T-helper 22 cell (primary cell): ENCODE measurements at places on chromosomes 3 and 15.

DNA sequence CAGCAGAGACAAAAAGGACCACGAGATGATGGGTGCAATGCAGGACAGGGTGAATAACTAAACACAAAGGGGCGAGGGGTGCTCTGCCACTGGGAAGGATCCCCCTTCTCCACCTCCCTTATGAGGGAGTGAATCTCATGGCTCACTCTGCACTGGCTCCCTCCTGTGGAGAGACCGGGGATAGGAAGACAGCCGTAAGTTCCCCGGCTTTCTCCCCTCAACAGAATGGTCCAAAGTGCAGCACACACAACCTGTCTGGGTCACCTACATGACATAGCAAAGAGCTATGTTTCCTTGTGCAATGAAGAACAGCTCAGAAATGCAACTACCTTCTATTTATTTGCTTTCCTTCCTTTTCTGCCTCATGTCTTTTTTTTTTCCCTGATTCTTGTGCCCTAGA lies 7.8 kb upstream of the ACSBG1 start:
- no peak for DNase-seq

GRCh38 chr15:71422530-71423259 lies 307.4 kb downstream of the THSD4 start:
- DNase-seq: no peak

- no peak for DNase-seq
These were observed 54.0 kb upstream of the GADL1 start for GRCh38 chr3:30948426-30948825.

GRCh38 chr15:84608707-84609284 lies 8.0 kb downstream of the ZSCAN2 start:
- no peak for DNase-seq

GRCh38 chr3:136068708-136069107 lies 103.2 kb downstream of the PPP2R3A start:
- DNase-seq: no peak

GRCh38 chr15:58419803-58420524 lies 11.8 kb upstream of the LIPC start:
- no peak for DNase-seq

GRCh38 chr3:123406598-123406997 lies 42.3 kb downstream of the ADCY5 start:
- no peak for DNase-seq

GRCh38 chr15:97759363-97759762 lies 201.1 kb upstream of the ARRDC4 start:
- no peak for DNase-seq

DNA sequence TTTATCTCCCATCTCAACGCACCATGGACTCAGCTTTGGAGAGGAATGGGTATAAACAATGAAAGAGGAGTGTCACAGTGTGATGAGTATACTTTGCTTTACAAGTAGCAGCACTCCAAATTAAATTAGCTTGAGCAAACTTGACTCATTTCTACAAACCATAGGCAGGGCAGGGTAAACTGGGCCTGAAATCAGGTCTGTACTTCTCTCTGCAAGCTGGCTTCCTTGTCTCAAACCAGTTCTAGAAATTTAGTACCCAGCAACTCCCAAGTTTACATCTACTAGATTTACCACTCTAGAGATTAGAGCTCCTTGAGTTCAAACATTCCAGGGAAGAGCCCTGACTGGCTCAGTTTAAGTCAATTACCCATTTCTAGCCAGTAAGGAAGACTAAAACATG lies 37.4 kb upstream of the NEO1 start:
- DNase-seq: no peak

DNA sequence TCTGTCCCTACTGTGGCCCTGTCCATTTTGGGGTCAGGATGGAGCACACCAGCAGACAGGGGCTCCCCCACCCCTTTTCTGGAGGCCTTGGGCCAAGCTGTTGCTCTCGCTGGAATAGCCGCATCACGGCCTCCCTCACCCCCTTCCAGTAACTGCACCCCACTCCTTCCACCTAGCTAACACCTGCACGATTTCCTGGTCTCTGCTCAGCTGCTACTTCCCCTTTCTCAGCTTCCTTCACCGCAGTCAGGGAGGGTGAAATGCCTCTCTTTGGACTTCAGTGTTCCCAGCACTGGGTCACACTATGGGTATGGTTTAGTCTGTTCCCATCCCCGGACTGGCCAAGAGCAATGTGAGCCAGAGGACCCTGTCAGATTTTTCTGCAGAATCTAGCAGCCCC lies 400.2 kb downstream of the MCTP2 start:
- no peak for DNase-seq

DNA sequence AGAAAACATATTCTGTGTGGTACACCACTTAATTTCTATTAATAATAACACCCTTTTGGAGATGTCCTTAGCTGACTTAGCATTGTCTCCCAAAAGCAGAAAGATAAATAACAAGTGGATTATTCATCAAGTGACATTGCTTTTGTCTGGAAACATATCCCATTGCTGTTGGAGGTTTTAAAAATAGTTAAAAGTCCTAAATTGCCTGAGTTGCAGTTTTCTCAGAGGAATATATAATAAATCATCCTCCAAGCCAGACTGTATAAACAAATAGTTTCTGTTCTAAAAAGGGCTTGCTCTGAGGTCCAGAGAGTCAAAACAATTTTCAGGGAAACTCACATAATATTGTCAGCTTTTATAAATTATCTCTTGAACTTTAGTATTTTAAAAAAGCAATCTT lies 60.4 kb upstream of the CD96 start:
- DNase-seq: no peak

DNA sequence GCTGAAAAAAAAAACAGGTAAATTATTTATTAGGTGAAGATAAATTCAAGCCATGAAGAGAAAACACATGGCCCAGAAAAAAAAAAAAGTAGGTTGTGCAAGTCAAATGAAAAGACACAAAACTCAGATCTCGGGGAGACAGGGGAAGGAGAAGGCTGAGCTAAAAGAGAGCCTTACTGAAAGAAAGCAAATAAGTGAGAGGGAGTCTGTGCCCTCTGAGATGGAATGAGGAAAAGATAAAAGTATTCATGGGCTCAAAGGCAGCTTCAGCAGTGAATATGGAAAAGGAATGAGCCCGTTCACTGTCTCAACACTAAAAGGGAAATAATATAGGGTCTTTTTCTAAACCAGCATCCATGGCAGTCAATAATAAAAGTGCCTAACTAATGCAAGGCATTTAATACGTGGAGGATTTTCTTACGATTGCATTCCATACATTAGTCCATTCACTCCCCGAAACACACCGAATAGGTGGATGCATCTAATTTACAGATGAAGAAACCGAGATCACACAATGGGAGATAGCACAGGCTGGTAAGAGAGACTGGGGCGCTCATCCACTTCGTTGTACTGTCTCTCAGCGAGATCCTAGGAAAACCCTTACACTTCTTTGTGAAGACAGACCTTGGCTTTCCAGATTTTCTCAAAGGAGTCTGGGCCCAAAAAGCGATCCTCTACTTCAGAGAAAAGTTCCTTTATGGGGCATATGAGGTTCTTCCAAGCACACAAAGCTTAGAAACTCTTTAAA lies 1.1 kb downstream of the TFDP2 start:
- no peak for DNase-seq

- DNase-seq: no peak
These were observed 2.5 kb upstream of the GPR176 start for GRCh38 chr15:39922462-39923092.

GRCh38 chr3:9310043-9310442 lies 52.8 kb upstream of the THUMPD3 start:
- DNase-seq: no peak

- DNase-seq: no peak
These were observed 4.9 kb upstream of the ALAS1 start for GRCh38 chr3:52193065-52193464.

DNA sequence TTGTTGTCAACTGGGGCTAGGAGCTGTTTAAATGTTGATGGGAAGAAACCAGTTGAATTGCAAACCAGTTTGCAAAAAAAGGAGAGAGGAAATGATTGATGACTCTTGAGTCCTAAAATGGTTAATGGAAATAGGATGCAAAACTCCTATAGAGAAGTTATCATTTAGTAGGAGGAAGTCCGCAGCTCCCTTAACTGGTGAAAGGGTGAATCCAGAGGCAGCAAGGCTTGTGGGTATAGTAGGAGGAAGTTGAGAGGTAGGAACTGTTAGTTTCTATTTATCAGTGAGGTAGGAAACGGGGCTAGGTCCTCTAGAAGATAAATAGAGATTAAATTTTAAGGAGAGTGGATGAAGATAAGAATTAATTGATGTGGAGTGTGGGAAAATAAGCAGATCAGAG lies 15.4 kb downstream of the IREB2 start:
- no peak for DNase-seq

DNA sequence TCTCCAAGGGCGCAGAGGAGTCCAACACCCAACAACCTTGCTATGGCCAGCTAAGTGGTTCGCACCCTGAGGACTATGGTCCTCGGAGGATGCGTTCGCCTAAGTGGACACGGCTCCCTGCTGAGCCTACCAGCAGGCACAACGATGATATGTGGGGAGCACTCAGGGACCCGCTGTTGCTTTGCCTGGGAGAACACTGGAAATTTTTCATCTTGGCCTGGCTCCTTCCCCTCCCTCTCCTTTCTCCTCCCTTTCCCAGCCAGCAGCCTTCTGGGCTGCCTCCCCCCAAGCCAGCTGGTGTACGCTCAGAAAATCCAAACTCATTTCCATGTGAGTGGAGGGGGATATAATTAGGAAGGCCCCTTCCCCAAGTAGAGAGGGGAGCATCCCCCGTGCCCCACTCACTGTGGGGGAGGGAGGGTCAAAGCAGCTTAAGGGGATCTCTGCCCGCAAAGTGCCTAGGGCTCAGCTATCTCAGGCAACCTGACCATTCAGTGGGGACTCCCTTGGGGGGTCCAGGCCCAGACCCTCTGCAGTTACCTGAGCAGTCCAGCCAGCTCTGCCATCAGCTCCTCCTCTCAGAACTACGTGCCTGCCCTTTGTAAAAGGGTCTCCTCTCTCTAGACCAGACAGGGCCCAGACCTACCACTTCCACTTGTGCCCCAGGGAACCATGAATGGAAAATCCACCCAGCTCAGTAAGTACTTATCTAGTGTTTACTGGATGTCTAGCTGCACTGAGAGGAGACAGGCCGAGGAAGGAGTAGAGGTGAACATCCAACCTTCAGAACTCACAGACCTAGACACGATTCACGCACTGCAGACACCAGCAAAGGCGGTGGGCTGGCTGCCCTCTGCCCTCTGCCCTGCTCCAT lies 742 bp upstream of the SEMA7A start:
- no peak for DNase-seq

DNA sequence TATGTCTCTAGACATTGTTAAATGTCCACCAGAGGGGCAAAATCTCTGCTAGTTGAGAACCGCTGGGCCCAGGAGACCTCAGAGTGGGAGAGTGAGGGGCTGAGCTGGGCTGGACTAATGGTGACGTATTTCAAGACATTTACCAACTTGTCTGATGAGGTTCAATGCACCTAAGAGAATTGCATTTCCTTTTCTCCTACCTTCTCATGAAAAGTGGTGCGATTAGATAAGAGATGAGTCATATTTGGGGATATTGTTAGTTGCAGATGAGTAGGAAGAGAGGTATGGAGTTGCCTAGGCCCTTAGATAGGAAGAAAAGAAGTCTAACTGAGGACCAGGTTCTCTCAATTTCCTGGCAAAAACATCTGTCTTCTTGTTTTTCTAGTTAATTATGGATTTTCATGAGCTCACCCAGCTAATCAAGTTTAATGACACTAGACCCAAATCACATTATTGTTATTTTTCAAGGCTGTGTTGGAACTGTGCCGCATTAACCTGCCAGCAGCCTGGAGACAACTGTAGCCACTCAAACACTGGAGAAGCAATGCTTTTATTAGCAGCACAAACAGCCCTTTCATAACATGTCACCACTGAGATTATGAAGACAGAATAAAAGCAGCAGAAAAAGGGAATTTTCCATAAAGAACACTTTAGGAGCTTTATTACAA lies 144.2 kb downstream of the PDCD6IP start:
- no peak for DNase-seq

DNA sequence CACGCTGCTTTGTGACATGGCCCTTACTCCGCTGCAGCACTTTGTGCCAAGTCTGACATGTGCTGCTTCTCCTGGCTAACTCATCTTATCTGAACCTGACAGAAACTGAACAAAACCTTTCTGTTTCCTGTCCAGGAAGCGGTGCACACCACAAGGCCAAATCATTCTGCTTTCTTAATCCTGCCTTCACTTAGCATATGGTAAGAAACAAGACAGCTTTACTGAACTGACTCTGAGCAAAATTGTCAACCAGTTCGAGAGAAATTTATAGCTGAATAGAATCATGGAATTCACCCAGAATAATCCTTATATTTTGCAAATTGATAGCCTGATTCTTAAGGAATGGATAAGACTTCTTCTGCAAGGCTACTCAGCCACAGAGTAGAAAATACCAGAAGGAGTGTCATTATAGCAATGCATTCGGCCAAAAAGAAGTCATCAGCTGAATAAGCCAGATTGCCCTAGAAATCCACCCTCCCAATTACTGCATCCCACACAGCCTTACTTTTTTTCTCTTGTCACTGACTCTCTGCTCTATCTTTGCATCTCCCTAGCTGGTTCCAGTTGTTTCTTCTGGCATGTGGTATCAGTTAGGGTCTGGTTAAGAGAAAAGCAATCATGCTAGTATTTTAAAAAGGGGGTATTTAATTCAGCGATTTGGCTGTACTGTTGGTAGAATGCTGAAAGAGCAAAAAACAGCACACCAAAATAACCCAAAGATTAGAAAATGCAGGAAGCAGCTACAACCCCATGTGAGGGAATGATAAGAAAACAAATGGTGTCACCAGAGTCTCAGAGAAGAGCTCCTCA lies 41.6 kb upstream of the STRIT1 start:
- no peak for DNase-seq

DNA sequence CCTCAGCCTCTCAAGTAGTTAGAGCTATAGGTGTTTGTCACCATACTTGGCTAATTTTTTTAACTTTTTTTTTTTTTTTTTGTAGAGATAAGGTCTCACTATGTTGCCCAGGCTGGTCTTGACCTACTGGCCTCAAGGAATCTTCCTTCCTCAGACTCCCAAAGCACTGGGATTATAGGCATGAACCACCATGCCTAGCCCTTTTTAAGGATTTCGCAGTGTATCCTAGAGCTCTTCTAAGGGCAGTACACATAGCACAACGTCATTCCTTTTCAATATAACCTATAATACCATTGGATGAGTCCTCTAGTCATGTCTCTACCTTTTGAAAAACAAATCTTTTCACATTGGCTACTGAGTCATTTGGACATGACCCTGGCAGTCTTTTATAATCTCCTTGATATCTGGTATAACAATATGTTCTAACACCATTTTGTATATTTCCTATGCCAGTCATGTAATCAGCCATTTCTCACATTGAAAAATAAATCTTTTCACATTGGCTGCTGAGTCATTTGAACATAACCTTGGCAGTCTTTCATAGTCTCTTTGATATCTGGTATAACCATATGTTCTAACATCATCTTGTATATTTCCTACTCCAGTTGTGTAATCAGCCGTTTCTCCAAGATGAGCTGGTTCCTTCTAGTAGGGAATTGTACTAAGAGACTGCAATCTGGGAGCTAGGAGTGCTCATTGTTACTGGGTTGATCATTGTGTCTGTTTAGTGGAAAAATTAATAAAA lies 944.7 kb downstream of the MCTP2 start:
- no peak for DNase-seq

DNA sequence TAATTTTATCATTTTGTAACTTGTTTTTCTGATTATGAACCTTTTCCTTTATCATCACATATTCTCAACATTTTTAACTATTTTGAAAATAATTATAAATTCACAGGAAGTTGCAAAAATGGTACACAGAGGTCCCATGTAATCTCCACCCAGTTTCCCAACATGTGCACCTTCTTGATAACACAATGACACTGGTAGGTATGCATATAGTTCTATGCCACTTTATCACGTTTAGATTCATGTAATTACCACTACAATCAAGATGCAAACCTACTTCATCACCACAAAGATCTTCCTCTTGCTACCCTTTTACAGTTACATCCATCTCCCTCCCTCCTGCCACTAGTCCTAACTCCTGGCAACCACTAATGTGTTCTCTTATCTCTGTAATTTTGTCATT lies 413.9 kb downstream of the SHQ1 start:
- DNase-seq: no peak
